HL-60 (cell line): ENCODE measurements at places on chromosomes 7 and 10.

GRCh38 chr10:116511365-116511764 is 34.4 kb upstream of the PNLIP start:
- DNase-seq = no peak

DNA sequence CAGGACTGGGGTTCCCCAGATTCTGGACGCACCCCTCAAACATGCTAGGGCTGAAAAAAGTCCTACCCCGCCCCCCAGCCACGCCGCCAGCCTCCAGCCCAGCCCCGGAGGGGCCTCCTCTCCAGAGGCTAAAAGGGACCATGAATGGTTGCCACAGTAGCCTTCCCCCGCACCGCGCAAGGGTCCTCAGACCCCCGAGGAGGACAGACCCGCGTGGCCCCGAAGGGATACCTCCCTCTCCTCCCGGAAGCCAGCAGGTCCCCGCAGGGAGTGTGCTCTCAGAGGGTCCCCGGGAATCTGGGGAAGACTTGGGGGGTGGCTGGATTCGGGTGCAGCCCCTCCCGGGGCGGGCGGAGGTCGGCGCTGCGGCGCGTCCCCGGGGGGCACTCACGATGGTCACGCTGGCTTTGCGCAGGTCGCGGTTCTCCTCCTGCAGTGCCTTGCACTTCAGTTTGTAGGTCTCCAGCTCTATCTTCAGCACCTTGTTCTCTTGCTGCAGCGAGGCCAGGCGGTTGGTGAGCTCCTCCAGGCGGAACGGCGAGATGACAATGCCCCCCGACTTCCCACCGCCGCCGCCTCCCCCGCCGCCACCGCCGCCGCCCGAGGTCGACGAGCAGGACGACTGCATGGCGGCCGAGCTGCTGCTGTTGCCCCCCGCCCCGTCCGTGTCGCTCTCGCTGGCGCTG is 482 bp downstream of the CCDC6 start:
- DNase-seq = no peak

DNA sequence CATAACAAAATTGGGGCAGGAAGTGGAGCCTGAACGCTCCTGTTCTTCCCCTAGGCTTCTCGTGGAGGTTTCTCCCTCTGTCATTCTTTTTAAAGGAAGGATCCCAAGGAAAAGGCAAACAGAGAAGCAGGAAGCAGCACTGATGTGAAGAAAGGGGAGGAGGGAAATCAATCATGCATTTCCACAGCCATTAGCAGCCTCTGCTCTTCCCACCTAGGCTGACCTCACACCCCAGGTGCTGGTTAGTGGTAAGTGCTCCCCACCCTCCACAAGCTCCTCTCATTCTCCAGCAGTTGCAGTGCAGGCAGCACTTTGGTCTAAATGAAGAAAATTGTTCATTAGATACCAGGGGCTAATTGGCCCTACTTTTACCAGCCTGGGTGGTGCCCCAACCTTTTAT is 2.6 kb downstream of the CRHR2 start:
- DNase-seq = no peak

DNA sequence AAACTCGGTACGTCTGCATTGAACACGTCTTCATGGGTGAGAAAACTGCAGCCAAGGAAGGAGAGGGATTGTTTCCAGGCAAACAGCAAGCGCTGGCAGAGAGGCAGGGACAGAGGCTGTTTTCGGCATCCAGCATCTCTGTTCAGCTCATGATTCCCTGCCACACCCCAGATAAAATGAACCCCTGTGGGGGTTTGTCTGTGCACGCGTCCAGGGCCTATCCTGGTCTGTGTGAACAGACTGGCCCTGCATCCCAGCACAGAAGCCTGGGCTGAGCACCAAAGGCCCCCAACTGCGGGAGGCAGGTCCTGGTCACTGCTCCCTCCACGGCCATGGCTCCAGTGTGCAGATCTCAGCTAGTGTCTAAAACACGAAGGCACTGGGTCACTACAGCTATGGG is 83.3 kb upstream of the FAM20C start:
- DNase-seq = no peak

DNA sequence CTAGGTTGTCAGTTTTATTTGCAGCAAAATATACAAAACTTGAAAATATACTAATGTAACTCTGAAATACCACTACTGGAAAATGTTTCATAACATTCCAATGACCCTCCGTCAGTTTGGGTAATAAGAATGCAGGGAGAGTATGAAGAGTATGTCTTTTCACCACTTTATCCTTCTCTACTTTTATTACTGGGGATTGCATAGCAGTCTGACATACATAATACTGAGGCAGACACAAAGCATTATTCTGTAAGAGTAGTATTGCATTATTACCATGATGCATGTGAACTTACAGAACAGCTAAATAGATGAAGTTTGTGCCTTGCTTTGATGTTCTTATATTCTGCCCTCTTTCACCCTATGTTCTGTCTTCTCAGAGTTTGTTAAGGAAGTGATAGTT is 151.8 kb upstream of the TPK1 start:
- no peak for DNase-seq
